ENCODE measurements at places on chromosomes 12 and 14.

- no peak for DNase-seq
Observed at GRCh38 chr12:109727039-109727723, 13.6 kb downstream of the FAM222A start.

GRCh38 chr12:108827941-108828340 is 29.4 kb downstream of the SSH1 start:
- no peak for DNase-seq

DNA sequence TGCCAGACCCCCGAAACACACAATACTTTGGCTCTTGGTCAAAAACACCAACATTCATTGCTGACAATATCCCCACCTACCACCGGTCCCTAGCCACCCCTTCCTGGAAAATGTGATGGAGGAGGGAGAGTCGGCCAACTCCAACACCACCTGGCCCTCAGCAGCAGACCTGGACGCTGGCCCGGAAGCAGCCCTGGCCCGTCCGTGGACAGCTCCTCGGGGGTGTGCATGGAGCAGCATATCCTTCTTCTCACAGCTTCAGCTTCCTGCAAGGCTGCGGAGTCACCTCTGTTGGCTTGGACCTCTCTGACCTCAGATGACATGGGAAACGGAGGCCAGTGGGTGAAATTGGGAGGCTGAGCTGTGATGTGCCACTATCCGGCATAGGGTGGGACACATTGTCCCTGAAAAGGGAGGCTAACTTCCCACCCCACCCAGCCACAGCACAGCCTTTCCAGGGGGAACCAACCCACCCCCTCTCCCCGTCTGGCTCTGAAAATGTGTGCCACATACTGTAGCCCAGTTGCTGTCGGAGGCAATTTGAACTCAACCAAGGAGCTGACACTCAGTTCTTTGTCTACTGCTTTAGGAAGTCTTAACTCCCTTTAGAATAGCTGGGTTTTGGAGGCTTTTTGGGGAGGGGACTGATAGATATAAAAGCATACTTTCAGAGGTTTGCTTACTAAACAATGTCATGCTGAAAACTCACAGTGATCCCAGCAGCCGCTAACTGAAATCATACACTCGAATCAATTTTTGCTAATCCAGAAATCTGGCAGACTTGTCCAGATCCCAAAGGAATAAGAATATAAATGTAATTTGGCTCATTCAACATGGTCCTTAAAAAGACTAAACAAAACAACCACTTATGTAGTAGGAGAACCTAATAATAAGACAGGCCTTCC is 43.1 kb upstream of the LTA4H start:
- DNase-seq: no peak

GRCh38 chr12:124837958-124838803 is 25.5 kb downstream of the SCARB1 start:
- no peak for DNase-seq

DNA sequence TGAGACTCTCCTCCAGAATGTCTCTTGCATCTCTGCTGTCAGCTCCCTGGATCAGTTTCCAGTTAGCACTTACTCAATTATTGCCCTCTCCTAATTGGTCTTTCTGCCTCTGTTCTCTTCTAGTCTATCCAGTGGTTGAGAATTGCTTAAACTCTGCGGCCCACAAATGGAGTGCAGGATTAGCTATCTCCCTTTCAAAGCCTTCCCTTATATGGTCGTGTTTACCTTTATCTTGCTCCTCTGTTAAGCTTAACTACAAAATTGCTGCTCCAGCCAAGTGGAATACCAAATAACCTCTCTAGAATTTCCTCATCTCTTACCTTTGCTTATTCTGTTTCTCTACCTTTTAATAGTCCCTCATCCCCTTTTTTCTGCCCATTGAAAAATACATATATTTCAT is 132.7 kb downstream of the NRXN3 start:
- no peak for DNase-seq

GRCh38 chr14:61761557-61761956 is 663 bp upstream of the SNAPC1 start:
- no peak for DNase-seq

DNA sequence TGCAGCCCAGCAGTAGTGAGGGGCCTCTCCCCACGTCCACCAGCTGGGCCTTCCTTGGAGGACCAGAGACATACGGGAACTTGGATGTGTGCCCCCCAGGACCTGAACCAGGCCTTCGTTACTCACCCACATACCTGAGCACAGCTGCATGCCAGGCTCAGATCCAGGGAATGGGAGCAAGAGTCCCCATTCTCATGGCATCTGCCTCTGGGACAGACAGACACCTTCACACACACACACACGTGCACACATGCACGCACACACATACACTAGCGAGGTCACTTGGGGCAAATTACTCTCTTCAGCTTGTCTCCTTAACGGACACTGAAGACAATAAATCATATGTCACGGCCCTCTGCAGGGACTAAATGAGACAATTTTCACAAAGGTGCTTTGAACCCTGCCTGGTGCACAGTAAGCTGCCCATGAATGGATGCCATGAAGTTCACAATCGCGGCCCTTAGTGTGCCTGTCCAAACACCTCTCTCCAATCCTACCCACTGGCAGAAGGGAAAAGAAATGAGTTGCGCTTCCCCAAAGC is 5.7 kb downstream of the SCARB1 start:
- DNase-seq: no peak
